ENCODE measurements at places on chromosomes 13 and 19. TPM values are rescaled to one million over a fixed set of nuclear protein-coding genes. Genes with fewer than 3 reads are reported as not detected.

GRCh38 chr19:52234406-52234805 is 35.0 kb upstream of the ZNF766 start:
- H3K27ac ChIP-seq: no peak overlapping the region
- no peak overlapping the region for H3K4me3 ChIP-seq
- no peaks in the 10 kb centered on the region for H3K4me1 ChIP-seq
- no peaks in the 10 kb centered on the region for H3K27me3 ChIP-seq
- no peaks in the 10 kb centered on the region for H3K36me3 ChIP-seq
- DNase-seq: no peak

Gene FGF22
- total RNA-seq: not detected

Gene ERCC2
- total RNA-seq: 7.8 TPM

DNA sequence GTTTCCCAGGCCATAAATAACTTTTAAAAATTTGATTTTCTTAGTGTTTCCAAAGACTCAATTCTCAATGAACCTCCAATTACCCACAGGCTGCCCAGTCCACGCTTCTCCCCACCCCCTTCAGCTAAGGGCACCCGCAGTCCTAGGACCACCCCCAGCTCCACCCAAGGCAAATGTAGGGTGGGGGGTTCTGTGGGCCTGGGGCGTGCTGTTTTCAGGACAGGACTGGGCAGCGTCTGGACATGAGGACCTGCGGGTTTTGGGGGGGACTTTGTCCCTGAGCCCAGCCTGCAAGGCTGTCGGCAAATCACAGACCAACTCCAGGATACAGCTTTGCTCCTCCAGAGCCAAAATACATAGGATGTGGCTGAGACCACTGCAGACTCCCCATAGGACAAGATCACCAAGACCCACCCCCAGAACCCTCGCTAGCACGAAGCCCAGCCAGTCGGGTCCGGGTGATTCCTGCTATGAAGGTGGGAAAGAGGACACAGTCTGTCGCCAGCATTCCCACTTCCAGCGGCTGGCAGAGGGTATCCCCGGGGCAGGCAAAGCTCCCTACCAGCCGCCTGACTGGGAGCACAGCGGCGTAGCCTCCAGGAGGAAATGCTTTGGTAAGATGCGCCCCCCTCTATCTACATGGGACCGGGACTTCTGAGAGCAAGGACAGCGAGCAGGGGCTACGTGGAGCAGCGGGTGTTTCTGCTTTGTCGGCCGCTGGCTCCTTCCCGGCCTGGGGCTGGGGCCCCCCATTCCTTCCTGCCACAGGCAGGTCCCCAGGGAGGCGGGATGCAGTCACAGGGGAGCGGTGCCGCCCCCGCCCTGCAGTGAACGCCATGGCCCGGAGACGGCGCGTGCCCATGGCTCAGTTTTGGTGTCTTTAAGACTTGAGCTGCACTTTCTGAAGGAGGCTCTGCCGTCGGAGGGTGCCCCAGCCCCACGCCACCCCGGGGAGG is 1.6 kb upstream of the TIMM13 start:
- no peaks in the 10 kb centered on the region for H3K27me3 ChIP-seq
- H3K4me1 ChIP-seq: peaks cover 41% of the 10 kb centered on the region
- H3K36me3 ChIP-seq: no peaks in the 10 kb centered on the region
- no peak for DNase-seq
- peak overlapping the region; percentile 99 for H3K27ac ChIP-seq

- H3K27me3 ChIP-seq: no peaks in the 10 kb centered on the region
- no peak overlapping the region for H3K4me3 ChIP-seq
- no peak for DNase-seq
- H3K36me3 ChIP-seq: no peaks in the 10 kb centered on the region
Observed at GRCh38 chr13:34034411-34034810, 216.5 kb downstream of the RFC3 start.

GRCh38 chr13:28725046-28725610 is 6.4 kb upstream of the SLC46A3 start:
- no peak overlapping the region for H3K27ac ChIP-seq
- H3K36me3 ChIP-seq: no peaks in the 10 kb centered on the region
- no peak overlapping the region for H3K4me3 ChIP-seq
- H3K4me1 ChIP-seq: no peaks in the 10 kb centered on the region
- H3K27me3 ChIP-seq: no peaks in the 10 kb centered on the region
- no peak for DNase-seq

DNA sequence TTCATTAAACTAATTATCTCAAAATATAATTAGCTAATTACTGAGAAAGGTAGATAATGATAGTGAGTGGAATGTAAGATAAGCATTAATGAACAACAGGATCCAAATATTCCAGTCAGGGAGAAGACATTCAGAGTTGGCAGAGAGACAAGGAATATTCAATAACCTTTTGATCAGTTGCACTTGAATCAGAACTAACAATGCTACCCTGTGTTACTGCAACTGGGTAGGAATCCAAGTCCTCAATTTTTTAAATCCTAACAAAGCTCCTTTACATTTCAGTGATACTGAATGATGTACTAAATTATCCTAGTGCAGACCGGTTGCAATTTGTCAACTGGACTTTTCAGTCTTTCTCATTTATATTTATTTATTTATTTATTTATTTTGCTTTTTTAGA is 107.1 kb upstream of the MIR17HG start:
- no peak overlapping the region for H3K27ac ChIP-seq
- no peak overlapping the region for H3K4me3 ChIP-seq
- H3K4me1 ChIP-seq: no peaks in the 10 kb centered on the region
- no peaks in the 10 kb centered on the region for H3K36me3 ChIP-seq

- H3K4me1 ChIP-seq: no peaks in the 10 kb centered on the region
- DNase-seq: no peak
- H3K27ac ChIP-seq: no peak overlapping the region
Observed at GRCh38 chr13:71219698-71220415, 647.1 kb downstream of the DACH1 start.

Gene C19orf38
- 0.52 TPM for total RNA-seq

GRCh38 chr19:55112246-55112776 is 5.1 kb downstream of the PPP1R12C start:
- peak; percentile 8 for DNase-seq
- no peak overlapping the region for H3K4me3 ChIP-seq
- no peaks in the 10 kb centered on the region for H3K27me3 ChIP-seq
- no peaks in the 10 kb centered on the region for H3K36me3 ChIP-seq
- H3K27ac ChIP-seq: no peak overlapping the region

Gene ZNF333
- total RNA-seq: 14.2 TPM

DNA sequence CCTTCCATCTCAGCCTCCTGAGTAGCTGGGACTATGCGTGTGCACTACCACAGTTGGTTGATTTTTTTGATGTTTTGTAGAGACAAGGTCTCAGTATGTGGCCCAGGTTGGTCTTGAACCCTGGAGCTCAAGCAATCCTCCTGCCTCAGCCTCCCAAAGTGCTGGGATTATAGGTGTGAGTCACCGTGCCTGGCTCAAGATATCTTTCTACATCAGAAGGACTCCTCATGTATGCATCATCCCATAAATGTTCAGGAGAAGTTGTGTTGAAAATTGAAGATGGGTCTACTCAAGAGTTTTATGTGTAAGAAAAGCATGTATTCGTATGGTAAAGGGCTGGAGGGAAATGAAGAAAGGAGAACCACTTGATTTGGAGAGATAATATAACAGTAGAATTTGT is 71.8 kb upstream of the STK24 start:
- no peak for DNase-seq
- H3K27ac ChIP-seq: peak overlapping the region; percentile 46
- no peaks in the 10 kb centered on the region for H3K27me3 ChIP-seq
- no peak overlapping the region for H3K4me3 ChIP-seq

Gene CEACAM3
- total RNA-seq: not detected

DNA sequence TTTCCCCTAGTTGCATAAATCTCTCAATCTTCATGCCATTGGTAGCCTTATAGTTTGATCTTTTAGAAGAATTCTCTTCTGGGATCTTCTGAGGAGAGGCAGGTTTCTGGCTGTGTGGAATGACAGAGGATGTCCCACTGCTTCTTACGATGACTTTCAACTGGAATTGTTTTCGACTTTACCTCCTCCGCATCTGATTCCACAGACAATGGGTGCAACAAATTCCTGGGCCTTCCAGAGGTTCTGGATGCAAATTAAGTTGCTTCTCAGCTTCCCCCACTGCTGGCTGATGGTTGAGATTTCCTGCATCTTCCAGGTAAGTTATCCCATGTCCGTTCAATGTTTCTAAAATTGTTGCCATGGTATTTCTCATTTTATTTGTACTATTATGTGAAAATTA is 142.3 kb upstream of the TSC22D1 start:
- H3K36me3 ChIP-seq: no peaks in the 10 kb centered on the region
- H3K27me3 ChIP-seq: no peaks in the 10 kb centered on the region
- no peaks in the 10 kb centered on the region for H3K4me1 ChIP-seq
- no peak for DNase-seq
- H3K27ac ChIP-seq: no peak overlapping the region
- no peak overlapping the region for H3K4me3 ChIP-seq

DNA sequence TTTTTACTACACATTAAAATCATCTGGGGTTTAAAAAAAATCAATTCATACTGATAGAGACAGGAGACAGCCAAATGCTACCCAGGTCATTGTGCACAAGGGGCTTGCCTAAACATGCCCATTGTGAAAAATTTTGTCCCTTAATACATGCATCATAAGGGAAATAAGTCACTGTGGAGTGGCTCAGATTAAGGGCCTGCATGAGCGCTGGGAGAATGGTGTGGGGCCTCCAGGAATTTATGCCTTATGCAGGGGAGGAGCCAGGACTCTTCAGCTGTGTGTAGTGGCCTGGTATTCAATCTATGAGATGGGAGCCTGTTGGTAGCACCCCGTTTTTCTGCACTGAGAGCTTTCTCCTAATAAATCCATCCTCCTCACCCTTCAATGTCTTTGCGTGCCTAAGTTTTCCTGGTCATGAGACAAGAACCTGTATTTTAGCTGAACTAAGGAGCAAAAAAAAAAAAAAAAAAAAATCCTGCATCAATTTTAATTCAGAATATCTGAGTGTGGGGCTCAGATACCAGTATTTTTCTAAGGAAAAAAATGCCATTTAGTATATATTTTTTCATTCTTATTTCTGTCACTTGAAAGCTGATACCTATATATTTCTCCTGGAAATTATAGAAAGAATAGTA is 997.6 kb upstream of the ATXN8OS start:
- no peak overlapping the region for H3K4me3 ChIP-seq
- H3K4me1 ChIP-seq: no peaks in the 10 kb centered on the region
- no peak overlapping the region for H3K27ac ChIP-seq

DNA sequence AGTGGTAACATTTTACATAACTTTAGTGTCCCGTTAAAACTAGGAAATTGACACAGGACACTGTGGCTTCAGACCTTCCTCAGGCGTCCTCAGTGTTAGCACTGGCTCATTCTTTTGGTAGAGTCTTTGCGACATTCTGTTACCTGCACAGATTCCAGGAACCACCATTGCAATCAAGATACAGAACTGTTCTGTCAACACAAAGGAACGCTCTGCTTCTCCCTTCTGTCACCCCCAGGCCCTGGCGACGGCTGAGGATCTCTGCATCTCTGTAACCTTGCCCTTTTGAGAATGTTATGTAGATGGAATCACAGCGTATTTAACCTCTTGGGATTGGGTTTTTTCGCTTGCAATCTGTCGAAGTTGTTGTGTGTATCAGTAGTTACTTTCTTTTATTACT is 22.6 kb downstream of the KDM4B start:
- DNase-seq: no peak
- peaks cover 8% of the 10 kb centered on the region for H3K4me1 ChIP-seq
- H3K4me3 ChIP-seq: no peak overlapping the region
- H3K36me3 ChIP-seq: no peaks in the 10 kb centered on the region
- no peaks in the 10 kb centered on the region for H3K27me3 ChIP-seq

Gene MED16
- 49.8 TPM for total RNA-seq

Gene MEF2B
- total RNA-seq: not detected

- no peaks in the 10 kb centered on the region for H3K27me3 ChIP-seq
- H3K4me1 ChIP-seq: no peaks in the 10 kb centered on the region
- no peak overlapping the region for H3K4me3 ChIP-seq
- DNase-seq: no peak
Observed at GRCh38 chr19:44042147-44042546, 9.7 kb upstream of the ZNF223 start.

GRCh38 chr19:18594096-18594823 is 5.7 kb downstream of the REX1BD start:
- peak overlapping the region; percentile 41 for H3K27ac ChIP-seq
- no peaks in the 10 kb centered on the region for H3K36me3 ChIP-seq
- peaks cover 28% of the 10 kb centered on the region for H3K4me1 ChIP-seq
- DNase-seq: peak; percentile 69

DNA sequence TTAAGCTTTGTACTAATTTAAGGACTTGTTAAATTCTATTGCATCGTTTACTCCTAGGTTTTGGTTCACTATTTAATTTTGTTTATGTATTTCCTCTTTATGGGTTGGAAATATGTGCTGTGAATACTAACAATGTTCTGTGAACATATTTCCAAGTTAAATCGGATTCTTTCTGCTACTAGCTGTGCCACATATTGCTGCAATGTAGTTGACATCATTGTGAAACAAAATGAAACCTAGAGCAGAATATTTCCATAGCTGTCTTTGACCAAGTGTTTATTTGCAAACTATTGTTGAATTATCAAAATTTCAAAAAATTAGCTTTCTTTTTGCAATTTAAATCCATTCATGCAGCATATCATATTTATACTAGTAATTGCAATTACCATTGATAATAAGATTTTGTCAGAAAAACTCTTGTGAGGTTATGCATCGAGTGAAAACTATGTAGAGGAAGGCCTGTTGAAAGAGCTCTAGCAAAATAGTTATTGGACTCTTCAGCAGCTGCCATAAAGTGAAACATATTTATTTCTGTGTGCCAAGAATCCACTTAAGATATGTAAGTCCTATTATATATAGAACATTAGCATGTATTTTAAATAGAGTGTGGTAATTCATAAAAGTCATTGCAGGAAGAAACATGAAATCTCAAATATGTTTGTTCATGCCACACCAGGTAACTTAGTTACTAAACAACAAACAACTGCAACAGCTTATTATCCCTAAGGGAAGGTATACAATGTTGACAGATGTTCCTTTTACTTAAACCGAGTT is 575.1 kb downstream of the SLITRK6 start:
- no peaks in the 10 kb centered on the region for H3K27me3 ChIP-seq
- no peak overlapping the region for H3K4me3 ChIP-seq
- no peaks in the 10 kb centered on the region for H3K4me1 ChIP-seq
- no peak for DNase-seq

GRCh38 chr19:5563008-5563431 is 4.7 kb downstream of the TINCR start:
- no peak overlapping the region for H3K27ac ChIP-seq
- H3K4me3 ChIP-seq: no peak overlapping the region
- H3K36me3 ChIP-seq: no peaks in the 10 kb centered on the region
- no peak for DNase-seq
- no peaks in the 10 kb centered on the region for H3K27me3 ChIP-seq

GRCh38 chr13:90968166-90968904 is 379.2 kb upstream of the MIR17HG start:
- DNase-seq: peak; percentile 28
- H3K27me3 ChIP-seq: no peaks in the 10 kb centered on the region
- no peak overlapping the region for H3K27ac ChIP-seq
- H3K4me1 ChIP-seq: no peaks in the 10 kb centered on the region
- H3K4me3 ChIP-seq: no peak overlapping the region
- no peaks in the 10 kb centered on the region for H3K36me3 ChIP-seq

Data from body of pancreas (tissue), 4 donors.